Testis (tissue), 5 donors: ENCODE measurements at places on chromosomes 2 and 18. TPM values are rescaled to one million over a fixed set of nuclear protein-coding genes. Genes with fewer than 3 reads are reported as not detected.

Gene IFIH1
- 12.8 TPM for total RNA-seq

Gene EPHA4
- 134 TPM for total RNA-seq

Gene TUBA4B
- not detected for total RNA-seq

Gene SANBR
- 12.4 TPM for total RNA-seq

Gene SULT1C2
- total RNA-seq, result 0.43 TPM

Gene LAMA1
- total RNA-seq, result 146 TPM

- DNase-seq, result peak; percentile 84
Measured at GRCh38 chr2:109173311-109174171, 44.5 kb downstream of the SH3RF3 start.

- no peak for DNase-seq
Measured at GRCh38 chr2:99088017-99088416, 53.5 kb upstream of the C2orf15 start.

GRCh38 chr2:100674666-100675065, 111.9 kb downstream of the PDCL3 start:
- DNase-seq, result no peak

- DNase-seq, result peak; percentile 30
Measured at GRCh38 chr2:225040856-225041206, 1.4 kb downstream of the DOCK10 start.

GRCh38 chr18:32455361-32455760, 15.3 kb downstream of the GAREM1 start:
- DNase-seq, result no peak

DNA sequence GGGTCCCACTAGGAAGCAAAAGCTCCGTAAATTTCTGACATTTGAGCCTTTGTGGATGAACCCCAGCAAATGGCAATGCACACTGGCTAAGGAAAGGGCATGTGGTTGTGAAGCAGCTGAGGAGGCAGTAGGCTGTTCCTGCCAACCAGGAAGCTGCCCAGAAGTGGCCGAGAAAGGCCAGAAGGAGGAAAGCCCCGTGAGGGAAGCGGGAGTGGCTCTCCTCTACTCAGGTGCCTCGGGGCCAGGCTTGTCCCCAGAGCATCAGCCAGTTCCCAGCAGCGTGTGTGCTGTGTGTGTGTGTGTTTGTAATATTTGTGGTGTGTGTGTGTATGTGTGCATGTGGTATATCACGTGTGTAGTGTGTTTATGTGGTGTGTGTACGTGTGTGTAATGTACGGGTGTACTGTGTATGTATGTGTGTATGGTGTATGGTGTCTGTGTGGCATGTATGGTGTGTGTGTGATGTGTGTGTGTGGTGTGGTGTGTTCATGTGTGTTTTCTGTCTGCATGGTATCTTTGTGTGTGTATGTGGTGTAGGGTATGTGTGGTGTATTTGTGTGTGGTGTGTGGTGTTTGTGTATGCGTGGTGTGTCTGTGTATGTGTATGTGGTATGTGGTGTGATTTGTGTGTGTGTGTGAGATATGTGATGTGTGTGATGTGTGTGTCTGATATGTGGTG, 90.6 kb downstream of the APOB start:
- no peak for DNase-seq

GRCh38 chr2:38602136-38602731, 494 bp downstream of the HNRNPLL start:
- DNase-seq, result peak; percentile 56

GRCh38 chr2:106020821-106021661, 173.1 kb downstream of the UXS1 start:
- DNase-seq, result no peak

DNA sequence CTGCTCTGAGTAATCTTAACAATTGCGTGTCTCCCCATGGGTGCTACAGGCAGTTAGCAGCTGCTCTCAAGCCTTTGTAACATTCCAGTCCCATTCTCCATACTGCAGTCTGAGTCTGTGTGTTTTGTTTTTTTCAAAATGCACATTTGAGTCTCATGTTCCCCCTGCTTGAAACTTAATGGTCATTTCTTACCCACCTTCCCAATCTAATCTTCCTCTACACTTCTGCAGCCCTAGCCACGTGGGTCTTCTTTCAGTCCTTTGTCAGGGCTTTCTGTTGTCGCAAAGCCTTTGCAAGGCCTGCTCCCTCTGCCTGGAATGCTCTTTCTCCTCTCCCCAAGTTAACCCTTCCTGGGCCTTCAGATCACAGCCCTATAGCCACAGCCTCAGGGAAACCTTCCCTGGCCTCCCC, 24.5 kb downstream of the ELAC1 start:
- DNase-seq, result no peak

DNA sequence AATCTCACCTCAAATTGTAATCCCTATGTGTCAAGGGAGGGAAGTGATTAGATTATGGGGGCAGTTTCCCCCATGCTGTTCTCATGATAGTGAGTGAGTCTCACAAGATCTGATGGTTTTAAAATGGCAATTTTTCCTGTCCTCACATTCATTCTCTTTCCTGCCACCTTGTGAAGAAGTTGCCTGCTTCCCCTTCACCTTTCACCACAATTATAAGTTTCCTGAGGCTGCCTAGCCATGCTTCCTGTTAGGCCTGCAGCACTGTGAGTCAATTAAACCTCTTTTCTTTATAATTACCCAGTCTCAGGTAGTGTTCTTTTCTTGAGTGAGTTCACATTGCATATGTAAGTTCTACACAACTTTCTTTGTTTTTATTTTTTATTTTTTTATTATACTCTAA, 271.5 kb downstream of the EXOC6B start:
- DNase-seq, result no peak

DNA sequence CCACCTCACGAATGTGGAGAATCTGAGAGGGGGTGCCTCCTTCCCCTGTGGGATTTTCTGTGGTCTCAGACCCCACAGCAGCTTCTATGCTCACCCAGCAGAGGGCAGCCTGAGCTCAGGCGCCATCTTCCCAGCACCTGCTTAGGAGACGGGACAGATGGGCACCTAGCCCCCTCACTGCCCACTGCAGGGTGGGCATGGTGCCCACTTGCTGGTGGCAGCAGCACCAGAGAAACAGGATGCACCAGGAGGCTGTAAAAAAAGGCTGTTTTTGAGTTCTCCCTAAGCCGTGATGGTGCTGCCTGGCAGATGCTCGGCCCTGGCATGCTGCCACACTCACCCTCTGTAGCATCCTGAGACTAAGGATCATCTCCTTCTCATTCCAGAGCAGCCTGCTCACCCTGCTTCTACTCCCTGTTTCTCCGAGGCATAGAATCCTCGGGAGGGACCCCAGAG, 19.1 kb upstream of the SLC20A1 start:
- peak; percentile 52 for DNase-seq
